Effector memory CD8-positive, alpha-beta T cell (primary cell): ENCODE measurements at places on chromosomes 13 and 19.

DNA sequence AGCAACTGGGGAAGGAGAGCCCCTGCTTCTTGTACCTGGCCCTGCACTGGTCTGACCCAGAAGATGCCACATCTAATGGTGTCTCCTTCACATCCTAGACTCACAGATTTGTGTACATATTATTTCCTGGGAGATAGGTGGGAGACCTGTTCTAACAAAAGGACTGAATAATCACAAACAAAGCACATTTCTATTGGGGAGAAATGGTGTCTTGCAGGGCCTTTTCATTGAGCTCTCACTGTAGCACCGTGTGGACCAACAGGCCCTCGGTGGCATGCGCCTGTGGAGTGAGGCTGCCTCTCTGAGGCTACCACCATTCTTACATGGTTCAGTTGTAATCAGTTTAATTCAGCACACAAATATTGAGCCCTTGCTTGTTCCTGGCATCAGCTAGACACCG is 989 bp upstream of the SACS start:
- no peak for DNase-seq

GRCh38 chr13:41546372-41547190 is 89.2 kb downstream of the RGCC start:
- no peak for DNase-seq

- no peak for DNase-seq
These were observed 22.7 kb downstream of the HPN start for GRCh38 chr19:35063940-35064818.

- no peak for DNase-seq
These were observed 1284.5 kb downstream of the SLITRK1 start for GRCh38 chr13:82597747-82598146.

DNA sequence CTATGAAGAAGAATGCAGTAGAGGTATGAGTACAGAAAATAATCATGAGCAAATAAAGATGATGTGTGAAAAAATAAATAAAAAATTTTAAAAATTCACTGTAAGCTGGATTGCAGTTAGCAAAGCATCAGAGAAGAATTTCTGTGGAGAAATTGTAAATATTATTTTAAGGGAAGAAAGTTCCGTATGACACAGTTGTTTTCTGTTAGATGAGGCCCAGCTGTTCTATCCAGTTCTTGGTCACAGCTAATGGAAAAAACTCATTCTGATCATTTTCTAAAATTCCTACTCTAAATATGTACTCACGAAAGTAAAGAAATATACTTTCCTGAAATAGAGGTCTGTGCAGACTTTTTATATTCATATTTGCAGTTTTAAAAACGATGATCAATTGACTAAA is 578.8 kb downstream of the DCT start:
- no peak for DNase-seq

GRCh38 chr19:14148751-14149410 is 12.5 kb upstream of the ASF1B start:
- no peak for DNase-seq

GRCh38 chr19:19579533-19580361 is 38.7 kb downstream of the PBX4 start:
- DNase-seq = no peak

DNA sequence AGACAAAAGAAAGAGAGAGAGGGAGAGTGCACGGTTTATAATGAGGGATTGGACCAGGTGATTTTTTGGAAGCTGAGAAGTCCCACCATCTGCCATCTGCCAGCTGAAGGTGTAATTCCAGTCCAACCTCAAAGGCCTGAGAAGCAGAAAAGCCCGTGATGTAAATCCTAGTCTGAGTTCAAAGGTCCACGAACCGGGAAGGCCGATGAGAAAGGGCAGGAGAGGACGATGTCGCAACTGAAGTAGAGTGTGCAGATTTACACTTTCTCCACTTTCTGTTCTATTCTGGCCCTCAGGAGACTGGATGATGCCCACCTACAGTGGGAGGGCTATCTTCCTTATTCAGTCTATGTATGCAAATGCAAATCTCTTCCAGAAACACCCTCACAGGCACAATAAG is 500.0 kb downstream of the DIAPH3 start:
- DNase-seq = no peak

- DNase-seq = no peak
These were observed 108.2 kb downstream of the SIPA1L3 start for GRCh38 chr19:38015216-38015615.

- no peak for DNase-seq
These were observed 18.0 kb upstream of the SERP2 start for GRCh38 chr13:44355621-44356020.

DNA sequence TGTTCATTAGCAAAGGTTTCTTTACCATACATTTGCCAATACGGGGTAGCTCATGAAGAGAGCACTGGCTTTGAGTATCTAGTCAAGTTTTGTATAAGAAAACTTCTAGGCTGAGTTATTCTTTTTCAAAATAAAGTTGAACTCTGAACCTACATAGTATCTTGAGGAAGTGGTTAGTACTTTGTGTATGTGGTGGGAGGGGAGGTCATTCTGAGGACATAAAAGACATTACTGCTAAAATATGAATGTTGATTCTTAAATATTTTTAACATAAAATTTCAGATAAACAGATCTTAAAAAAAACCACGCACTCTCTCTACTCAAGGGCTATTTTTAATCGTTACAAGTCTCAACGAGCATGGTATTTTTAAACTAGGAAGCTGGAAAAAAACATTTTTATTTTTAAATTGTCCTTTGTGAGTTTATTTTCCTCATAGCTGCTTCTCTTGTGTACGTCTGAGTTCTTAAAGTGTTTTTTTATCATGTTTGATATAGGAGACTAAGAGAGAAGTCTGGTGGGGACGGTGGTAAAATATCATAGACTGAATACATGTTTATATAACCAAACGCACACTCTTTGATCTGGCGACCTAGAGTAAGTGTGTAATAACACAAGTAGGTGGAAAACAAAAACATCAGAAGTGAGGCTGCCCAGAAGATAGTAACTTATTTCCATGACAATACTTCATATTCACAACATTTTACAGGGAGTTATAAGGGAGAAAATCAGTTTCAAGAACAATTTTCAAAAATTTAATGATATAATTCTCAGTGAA is 118.0 kb upstream of the POSTN start:
- DNase-seq = no peak
